ENCODE measurements at places on chromosomes 2 and 18.

DNA sequence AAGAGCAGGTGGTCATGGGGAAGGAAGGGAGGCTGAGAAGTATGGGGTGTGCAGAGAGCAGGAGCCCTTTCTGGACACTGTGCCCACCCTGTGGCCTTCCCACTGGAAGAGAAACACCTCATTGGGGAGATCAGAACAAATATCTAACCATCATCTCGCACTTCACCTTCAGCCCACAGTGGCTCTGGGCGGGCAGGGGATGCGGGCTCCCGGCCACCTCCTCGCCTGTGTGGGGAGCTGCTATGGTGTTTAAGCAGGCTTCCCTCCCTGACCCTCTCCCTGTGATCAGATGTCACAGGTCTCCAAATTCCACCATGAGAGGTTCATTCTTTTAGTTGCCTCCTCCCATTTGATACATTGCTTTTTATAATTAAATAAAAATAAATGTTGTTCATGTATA, 5.0 kb downstream of the FBLN7 start:
- no peak for DNase-seq

DNA sequence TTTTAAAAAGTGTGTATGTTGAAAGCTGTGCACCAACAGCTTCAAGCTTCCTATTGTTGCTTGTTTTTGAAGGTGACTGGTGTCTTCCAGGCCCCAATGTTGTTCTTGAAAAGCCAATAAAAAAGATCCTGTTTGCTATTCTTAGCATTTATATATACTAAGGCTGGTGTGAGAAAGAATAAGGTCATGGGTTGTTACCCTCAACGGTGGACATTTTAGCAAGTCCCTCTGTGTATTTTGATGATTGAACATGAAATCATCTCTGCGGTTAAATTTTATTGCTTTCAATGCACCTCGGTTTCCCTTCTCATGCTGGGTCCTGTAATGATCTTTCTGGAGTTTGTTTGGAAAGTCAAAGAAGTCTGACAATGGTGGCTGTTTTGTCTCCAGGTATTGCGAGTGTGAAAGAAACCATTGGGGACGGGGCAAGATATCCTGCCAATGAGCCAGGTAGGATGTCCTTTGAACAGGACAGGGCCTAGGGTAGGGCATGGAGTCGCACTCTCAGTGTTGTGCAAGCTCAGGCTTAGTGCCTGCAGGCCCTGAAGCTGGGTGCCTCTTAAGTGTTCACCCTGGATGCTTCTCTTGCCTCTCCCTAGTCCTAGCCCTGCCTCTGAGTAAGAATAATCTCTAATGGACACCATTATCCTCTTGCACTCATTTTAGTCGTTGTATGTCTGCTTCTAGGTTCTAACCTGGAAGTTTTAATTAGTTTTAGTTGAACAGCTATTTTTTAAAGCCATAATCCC, 16.0 kb upstream of the KLF7 start:
- no peak for DNase-seq

- no peak for DNase-seq
Measured at GRCh38 chr2:29573612-29574011, 347.8 kb downstream of the ALK start.

GRCh38 chr2:54691445-54692135, 31.9 kb upstream of the EML6 start:
- DNase-seq = no peak

DNA sequence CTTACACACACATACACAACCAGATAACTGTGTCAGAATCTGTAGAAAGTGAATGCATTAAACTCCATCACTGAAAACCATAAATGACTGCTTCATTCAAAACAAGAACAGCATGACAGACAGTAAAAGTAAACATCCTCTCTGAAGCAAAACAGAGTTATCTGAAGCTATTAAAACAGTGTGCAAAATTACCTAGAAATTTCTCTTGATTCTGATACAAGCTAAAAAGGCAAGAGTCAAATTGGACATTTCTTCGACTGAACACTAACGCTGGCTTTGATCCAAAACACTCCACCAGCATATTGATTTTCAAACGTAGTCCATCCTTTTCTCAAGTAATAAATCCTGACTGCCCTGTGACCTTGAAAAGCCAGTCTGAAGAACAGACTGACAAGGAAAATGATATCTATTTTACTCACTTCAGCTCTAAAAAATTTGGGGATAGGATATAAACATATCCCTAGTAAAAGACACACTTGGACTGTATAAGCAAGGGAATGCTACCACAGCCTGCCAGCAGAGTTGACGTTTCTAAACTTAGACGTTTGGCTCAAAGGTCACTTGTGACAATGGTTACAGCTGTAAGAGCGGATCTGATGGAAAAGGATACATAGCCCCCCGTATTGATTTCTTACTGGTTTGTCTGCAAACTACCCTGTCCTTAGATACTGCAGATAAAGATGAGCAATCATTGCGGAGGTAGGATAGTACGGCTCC, 128.9 kb upstream of the ITGB6 start:
- DNase-seq = no peak

GRCh38 chr2:239222312-239222660, 178.5 kb downstream of the HDAC4 start:
- no peak for DNase-seq

GRCh38 chr2:165253178-165253577, 14.0 kb downstream of the SCN2A start:
- no peak for DNase-seq

DNA sequence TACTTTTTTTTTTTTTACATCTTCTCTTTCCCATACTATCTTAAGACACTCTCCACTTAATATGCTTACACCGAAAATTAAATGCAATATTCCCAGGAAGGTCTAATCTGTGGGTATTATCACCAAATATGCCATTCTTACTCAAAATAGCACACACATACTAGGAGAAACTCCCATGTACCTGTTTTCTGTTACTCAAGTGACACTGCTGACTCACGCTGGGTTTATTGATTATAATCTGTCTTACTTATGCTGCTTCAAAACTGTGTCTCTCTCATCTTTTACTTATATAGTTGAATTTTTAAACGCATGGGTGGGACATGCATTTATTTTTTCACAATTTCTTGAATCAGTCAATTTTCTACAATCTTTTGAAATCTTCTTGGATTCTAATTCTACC, 29.9 kb downstream of the MRPL19 start:
- DNase-seq = no peak

- no peak for DNase-seq
Measured at GRCh38 chr2:109243526-109244303, 114.7 kb downstream of the SH3RF3 start.

DNA sequence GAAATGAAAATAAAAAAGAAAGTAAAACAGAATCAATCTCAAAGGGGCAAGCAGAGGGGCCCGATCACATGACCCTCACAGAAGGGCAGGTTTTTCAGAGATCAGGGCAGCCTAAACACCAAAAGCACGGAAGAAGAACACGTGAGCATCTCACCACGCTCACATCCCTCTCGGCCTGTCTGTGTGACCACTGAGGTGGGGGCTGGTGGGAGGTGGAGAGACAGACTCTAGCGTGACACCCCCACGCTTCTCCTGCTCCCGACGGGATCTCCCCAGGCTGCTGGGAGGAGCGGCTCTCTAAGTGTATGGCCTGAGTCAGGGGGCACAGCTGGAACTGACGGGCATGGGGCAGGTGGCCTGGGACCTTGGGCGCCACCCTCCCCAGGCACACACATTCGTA, 23.5 kb upstream of the MTERF4 start:
- no peak for DNase-seq

All from activated T-cell treated with anti-CD3 and anti-CD28 coated beads, Interleukin-2, amount 50 U/mL, for 24 hours (primary cell).